ENCODE measurements at places on chromosomes 11 and 22.
A peak's percentile ranks its signal among the peaks of the same experiment; 100 is the strongest.

GRCh38 chr11:41414771-41415440 lies 44.5 kb downstream of the LRRC4C start:
- no peak for DNase-seq

GRCh38 chr11:3671334-3672254 lies at the start of gene CHRNA10:
Gene CHRNA10 (minus strand): TSS chr11:3671384. CDS start chr11:3671312, 72 bp downstream.
- DNase-seq = no peak

DNA sequence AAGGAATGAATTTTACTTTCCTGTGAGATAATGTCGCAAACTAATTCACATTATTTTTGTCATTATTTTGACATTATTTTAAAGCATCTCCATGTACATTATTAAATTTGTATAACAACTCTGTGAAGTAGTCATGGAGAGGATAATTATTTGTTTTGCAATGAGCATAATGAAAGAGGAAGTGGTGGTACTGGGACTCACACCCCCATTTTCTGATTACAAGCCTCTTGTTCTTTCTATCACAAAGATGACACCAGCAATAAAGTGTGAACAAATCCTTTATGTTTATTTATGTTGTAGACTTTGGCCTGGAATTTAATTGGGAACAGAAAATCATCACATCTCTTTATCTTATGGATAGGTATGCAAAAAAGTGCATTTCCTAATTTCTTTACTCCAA lies 522.6 kb downstream of the TMEM135 start:
- DNase-seq = no peak

GRCh38 chr11:88543902-88544655 lies 206.5 kb upstream of the CTSC start:
- DNase-seq = peak; percentile 87

DNA sequence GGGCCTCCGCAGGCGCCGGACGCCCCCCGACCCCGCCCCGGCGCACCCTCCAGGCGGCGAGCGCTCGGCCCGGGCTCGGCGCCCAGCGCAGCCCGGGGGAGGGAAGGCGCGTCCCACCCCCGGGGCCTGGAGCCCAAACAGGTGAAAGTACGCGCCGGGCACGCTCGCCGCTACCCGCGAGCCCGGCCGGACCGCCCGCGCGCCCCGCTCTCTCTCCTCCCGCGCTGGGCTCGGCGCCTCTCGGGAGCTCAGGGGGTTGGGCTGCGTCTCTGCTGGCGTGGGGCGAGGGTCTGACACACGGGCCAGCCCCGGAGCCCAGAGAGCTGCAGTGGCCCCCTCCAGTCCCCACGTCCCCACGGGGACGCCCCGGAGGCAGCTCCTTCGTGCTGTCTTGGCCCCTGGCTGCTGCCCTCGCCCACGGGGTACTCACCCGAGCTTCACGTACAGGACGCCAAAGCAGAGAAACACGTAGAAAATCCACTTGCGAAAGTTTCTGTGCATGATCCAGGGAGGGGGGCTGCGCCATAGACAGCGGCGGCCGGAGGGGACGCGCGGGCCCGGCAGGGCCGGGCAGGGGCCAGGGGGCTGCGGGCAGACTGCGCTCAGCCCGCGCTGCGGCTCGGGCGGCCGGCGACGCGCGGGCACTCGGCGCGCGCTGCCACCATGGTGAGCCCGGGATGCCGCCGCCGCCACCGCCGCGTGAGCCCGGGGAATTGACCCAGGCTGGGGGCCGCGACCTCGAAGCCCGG lies 534 bp downstream of the WNT7B start:
- peak; percentile 58 for DNase-seq

- DNase-seq = no peak
Measured at GRCh38 chr11:84142411-84142810, 856.2 kb upstream of the CCDC90B start.

GRCh38 chr11:12585861-12586260 lies 88.4 kb upstream of the TEAD1 start:
- no peak for DNase-seq

DNA sequence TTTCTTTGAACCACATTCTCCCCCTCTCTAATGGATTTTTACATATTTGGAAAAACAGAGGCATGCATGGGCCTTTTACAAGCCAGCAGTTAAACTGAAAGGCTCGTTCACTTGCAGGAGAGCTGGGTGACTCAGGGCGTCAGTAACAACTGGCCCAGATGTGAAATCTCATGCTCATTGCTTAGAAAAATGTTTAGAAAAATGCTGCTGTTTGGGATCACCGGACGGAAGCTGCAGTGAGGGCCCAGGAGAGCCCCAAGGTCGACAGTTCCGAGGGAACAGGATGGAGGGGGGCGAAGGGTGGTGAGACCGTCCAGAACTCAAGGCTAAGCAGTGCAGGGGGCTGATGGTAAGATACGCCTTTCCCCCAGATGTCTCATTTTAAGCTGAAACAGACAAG lies 41.7 kb upstream of the SMTN start:
- no peak for DNase-seq

DNA sequence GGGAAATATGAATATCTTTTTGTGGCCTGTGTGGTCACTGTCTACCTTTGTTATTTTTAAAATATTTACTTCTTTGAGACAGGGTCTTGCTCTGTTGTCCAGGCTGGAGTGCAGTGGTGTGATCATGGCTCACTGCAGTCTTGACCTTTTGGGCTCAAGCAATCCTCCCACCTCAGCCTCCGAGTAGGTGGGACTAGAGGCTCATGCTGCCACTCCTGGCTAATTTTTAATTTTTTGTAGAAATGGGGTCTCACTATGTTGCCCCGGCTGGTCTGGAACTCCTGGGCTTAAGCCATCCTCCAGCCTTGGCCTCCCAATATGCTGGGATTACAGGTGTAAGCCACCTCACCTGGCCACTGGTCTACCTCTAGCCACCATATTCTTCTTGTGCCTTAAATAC lies 3.5 kb upstream of the EIF3D start:
- DNase-seq = no peak

- DNase-seq = no peak
Measured at GRCh38 chr11:58805065-58805464, 39.4 kb downstream of the GLYATL2 start.

GRCh38 chr11:123217897-123218296 lies 22.8 kb upstream of the CLMP start:
- no peak for DNase-seq

DNA sequence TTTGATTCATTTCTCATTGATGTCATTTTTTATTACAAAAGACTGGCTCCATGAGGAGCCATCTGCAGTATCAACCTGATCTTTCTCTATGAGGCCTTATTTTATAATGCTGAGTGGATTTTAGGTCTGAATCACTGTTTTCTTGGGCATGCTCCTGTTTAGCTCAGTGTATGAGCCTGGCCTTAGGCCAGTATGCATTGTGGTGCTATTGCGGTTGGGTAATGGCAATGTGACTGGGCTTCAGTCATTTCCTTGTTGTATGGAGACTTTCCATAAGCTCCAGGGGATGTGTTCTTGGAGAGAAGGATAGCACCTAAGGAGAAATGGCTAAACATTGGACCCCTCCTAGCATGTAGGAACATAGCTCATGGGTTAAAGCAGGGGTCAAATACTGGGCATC lies 293.2 kb downstream of the NELL1 start:
- no peak for DNase-seq

DNA sequence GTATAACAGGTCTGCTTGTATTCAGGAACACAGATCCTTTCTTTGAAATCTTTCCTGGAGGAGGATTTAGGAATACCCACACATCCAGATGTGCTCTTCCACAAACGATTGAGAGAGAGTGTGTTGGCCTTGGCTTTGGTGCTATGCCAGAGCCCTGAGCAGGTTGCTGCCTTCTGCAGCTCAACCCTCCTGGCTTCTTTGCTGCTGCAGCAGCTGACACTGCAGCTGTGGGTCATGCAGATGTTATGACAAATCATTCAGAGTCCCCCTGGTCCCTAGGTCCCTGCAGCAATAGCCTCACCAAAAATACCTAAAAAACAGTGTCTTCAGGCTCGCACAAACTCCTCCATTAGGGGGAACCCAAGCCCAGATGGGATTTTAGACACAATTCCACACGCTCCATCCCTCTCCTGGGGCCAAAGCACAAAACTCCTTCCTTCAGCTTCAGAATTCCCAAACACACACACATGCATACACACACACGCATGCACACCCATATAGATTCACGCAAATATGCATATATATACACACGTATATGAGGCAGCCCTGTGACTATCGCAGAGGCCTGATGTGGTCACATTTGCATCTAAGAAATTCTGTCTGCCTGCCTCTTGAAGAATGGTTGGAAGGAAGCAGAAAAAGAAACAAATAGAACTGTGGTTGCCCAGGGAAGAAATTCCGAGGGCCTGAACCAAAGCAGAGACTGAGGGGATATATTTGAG lies 35.4 kb downstream of the SLN start:
- DNase-seq = no peak

- DNase-seq = no peak
Measured at GRCh38 chr11:34549271-34549670, 35.7 kb upstream of the ELF5 start.

- DNase-seq = no peak
Measured at GRCh38 chr22:37887584-37888378, 18.3 kb upstream of the MICALL1 start.

DNA sequence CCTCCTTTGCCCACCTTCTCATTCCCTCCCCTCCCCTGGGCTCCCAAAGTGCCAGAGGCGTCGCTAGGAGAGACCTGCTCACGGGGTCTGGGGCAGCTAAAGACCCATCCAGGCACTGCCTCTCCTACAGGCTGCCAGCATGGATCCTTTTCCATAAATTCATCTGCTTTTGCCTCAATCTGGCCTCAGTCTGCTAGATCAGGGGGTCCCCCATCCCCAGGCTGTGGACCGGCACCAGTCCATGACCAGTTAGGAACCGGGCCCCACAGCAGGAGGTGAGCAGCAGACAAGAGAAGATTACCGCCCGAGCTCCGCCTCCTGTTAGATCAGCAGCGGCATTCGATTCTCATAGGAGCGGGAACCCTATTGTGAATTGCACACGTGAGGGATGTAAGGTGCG lies 12.3 kb downstream of the LTO1 start:
- no peak for DNase-seq

DNA sequence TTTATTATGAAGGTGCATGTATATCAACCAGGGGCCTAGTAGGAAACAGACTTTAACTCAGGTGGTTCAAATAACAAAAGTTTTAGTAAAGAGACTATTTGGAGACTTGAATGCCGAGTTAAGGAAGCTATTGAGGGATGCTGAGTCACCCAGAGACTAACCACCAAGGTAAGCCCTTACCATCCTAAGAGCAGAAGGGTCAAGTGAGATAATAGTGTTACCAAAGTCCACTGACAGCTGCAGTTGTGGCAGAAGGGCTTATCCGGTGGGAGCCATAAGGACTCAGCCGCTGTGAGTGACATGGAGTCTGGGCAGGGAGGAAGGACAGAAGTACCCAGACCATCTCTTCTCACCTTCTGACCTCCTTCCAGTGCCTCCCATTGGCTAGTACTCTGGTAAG lies 134.0 kb downstream of the INSC start:
- DNase-seq = no peak

DNA sequence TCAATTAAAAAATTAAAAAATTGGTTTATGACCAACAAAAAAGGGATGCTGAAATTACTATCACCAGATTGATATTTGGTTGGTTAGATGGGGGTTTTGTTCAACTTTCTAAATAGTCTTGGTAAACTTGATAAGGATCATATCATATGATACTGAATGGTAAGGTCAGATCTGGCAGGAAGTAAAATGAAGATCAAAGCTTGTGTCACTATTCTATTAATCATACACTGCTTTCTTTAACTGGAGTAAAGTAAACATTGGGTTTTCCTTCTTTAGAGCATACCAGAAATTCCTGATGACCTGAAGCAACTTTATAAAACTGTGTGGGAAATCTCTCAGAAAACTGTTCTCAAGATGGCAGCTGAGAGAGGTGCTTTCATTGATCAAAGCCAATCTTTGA lies 40.2 kb downstream of the RRM1 start:
- DNase-seq = no peak

DNA sequence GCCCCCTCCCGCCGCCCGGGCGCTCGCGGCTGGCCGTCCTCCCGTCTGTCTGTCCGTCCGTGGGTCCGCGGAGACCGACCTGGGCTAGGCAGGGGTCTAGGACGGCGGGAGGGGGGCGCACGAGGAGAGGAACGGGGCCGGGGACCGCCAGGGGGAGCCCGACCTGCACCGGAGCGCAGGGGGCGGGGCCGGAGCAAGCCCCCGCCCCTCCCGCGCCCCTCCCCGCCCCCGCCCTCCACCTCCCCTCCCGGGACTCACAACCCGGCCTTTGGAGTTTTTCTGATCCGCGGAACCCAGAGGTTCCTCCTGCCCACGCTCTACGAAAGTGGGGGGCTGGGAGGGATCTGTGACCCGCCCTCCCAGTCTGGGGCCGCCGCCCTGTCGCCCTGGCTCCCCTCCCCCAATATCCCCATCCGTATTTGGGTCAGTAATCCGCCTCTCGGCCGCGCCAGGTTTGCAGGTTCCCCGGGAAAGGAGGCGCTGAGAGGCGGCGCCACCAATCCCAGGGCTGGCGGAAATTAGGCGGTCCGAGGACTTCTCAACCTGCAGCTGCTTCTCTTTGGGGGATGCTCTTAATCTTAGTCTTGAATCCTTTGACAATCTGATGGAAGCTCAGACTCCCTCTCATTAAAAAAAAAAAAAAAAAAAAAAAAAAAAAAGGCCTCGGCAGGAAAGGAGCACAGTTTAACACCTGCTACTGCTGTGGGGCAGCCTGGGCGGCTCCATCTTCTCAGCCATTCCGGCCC lies 925 bp upstream of the KCNJ11 start:
- peak; percentile 88 for DNase-seq

DNA sequence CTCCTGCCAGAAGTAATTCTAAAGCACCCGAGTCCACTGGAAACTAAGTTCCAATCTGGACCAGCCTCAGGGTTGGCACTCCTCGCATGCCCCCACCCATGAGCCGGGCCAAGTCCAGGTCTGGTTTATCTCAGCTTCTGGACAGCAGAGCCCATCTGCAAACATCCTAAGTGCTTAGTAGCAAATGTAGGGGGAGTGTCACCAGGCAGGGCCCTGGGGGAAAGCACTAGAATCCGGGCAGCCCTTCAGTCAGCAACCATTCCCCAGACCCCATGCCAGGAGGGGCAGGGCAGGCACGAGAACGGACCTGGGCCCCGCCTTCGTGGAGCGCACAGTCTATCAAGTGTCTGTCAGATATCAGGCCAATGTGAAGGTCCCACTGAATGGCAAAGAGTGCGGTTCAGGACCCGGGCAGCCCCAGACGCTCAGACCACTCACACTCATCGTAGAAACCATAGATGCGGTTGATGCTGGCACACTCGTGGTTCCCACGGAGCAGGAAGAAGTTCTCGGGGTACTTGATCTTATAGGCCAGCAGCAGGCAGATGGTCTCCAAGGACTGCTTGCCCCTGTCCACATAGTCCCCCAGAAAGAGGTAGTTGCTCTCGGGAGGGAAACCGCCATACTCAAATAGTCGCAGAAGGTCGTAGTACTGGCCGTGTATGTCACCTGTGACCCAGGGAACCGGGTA lies 1.3 kb downstream of the PPP1CA start:
- no peak for DNase-seq

GRCh38 chr11:12085371-12086251 lies 24.8 kb upstream of the MICAL2 start:
- no peak for DNase-seq

- no peak for DNase-seq
Measured at GRCh38 chr11:117478926-117479325, 151.3 kb downstream of the CEP164 start.

- no peak for DNase-seq
Measured at GRCh38 chr11:72637198-72637597, 37.0 kb downstream of the PDE2A start.

GRCh38 chr11:93196816-93197379 lies 893 bp downstream of the SLC36A4 start:
- no peak for DNase-seq

All from mesothelial cell of epicardium (in vitro differentiated cells).